HepG2 (cell line): ENCODE measurements at places on chromosomes 4 and X. TPM values are rescaled to one million over a fixed set of nuclear protein-coding genes. Genes with fewer than 3 reads are reported as not detected.
A peak's percentile ranks its signal among the peaks of the same experiment; 100 is the strongest.

DNA sequence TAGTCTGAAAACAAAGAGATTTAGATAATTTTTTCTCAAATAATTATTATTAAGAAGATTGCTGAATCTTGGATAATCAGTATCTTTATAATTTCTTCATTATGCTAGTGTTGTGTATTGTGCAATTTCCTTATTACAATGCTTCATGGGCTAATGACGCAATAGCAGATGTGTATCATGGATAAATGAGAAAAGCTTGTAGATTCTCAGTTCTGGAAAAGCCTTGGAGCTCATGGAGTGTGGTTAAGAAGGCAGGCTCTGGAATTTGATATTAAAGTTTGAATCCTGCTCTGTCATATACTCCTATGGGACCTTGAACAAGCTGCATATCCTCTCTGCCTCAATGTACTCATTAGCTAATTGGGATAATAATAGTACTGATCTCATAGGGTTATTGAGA, 18.9 kb upstream of the CXCL8 start:
- no peaks in the 10 kb centered on the region for H3K4me1 ChIP-seq
- no peak overlapping the region for H3K4me3 ChIP-seq
- no peak for DNase-seq
- no peak overlapping the region for H3K27ac ChIP-seq
- no peaks in the 10 kb centered on the region for H3K36me3 ChIP-seq

- no peak for DNase-seq
- H3K4me1 ChIP-seq = no peaks in the 10 kb centered on the region
- no peaks in the 10 kb centered on the region for H3K36me3 ChIP-seq
- no peak overlapping the region for H3K27ac ChIP-seq
- H3K27me3 ChIP-seq = no peaks in the 10 kb centered on the region
Observed at GRCh38 chrX:30561191-30561590, 16.4 kb downstream of the TASL start.

GRCh38 chr4:11252149-11252548, 176.5 kb downstream of the HS3ST1 start:
- H3K27ac ChIP-seq = no peak overlapping the region
- no peak overlapping the region for H3K4me3 ChIP-seq
- no peak for DNase-seq
- 0 out of 2 replicates have a peak, but pooled peaks cover 6% of the 10 kb centered on the region for H3K4me1 ChIP-seq
- no peaks in the 10 kb centered on the region for H3K36me3 ChIP-seq
- no peaks in the 10 kb centered on the region for H3K27me3 ChIP-seq

DNA sequence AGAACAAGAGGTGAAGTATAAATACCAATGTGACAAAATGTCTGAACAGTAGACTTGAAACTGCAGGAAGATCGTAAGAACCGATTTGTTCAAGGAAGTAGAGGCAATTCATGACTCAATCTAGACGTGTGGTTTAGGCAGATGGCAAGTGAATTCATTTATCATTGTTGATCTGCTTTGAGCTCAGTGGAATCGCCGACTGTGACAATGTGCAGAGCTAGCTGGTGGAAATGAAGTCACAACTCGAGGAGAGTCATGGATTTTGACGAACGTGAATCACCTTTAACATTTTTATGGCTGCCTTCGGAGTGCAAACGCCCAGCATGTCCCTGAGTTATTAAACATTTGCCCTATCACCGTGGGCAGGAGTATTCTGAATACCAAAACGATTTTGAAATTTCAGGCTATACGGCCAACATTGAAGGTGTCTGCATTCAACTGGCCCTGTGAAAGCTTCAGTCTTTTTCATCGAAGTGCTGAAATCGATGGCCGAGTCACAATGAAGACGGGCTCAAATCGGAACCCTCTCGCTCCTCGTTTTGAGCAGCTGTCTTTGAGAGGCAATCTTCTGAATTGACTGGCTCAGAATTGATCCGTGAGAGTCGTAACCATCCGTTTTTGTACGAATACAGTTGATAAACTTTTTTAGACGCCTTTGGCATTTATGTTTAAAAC, 689 bp upstream of the OGT start:
- no peaks in the 10 kb centered on the region; the same call in 2 of the 3 replicates for H3K27me3 ChIP-seq
- peak overlapping the region; percentile 55 for H3K27ac ChIP-seq
- peak overlapping the region; percentile 83 for H3K4me3 ChIP-seq
- peaks cover 19% of the 10 kb centered on the region for H3K4me1 ChIP-seq
- H3K36me3 ChIP-seq = no peaks in the 10 kb centered on the region

- DNase-seq = no peak
- no peak overlapping the region for H3K27ac ChIP-seq
- no peak overlapping the region for H3K4me3 ChIP-seq
- H3K27me3 ChIP-seq = no peaks in the 10 kb centered on the region
Observed at GRCh38 chr4:182835006-182835740, 82.0 kb downstream of the DCTD start.

DNA sequence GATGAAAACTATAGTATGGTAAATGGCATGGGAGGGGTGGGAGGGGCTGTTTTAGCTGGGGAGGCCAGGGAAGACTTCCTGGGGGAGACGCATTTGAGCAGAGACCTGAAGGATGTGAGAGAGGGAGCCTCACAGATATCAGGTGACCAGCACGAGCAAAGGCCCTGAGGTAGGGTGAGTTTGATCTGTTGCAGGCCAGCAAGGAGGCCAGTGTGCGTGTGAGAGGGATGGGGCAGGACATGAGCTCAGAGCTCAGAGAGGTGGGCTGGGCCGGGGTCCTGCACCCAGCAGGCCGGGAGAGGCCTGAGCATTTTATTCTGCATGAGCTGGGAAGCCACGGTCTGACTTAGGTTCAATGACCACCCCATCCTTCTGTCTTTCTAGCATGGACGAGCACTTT, 80.0 kb downstream of the PPP2R2C start:
- peaks cover 3% of the 10 kb centered on the region for H3K27me3 ChIP-seq
- DNase-seq = no peak
- H3K4me3 ChIP-seq = no peak overlapping the region
- no peak overlapping the region for H3K27ac ChIP-seq
- H3K36me3 ChIP-seq = no peaks in the 10 kb centered on the region
- peaks cover 8% of the 10 kb centered on the region for H3K4me1 ChIP-seq

GRCh38 chr4:113384600-113384999, 335.1 kb downstream of the ANK2 start:
- no peaks in the 10 kb centered on the region for H3K4me1 ChIP-seq
- H3K27ac ChIP-seq = no peak overlapping the region
- no peak overlapping the region for H3K4me3 ChIP-seq
- no peak for DNase-seq

DNA sequence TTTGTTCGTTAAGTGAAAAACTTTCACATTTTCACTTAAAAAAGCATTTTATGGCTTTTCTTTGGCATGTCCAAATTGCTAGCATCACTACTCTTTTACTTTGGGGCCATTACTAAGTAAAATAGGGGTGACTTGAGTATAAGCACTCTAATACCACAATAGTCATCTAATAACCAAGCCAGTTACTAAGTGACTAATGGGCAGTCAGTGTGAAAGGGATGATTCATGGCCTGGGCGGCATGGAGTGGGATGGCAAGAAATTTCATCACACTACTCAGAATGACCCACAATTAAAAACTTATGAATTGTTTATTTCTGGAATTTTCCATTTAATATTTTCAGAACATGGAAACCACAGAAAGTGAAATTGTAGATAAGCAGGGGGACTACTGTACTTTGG, 60.9 kb downstream of the BMP15 start:
- no peaks in the 10 kb centered on the region for H3K4me1 ChIP-seq
- DNase-seq = no peak
- H3K27ac ChIP-seq = no peak overlapping the region
- H3K4me3 ChIP-seq = no peak overlapping the region

GRCh38 chr4:81790477-81790876, 318.8 kb upstream of the RASGEF1B start:
- no peak overlapping the region for H3K4me3 ChIP-seq
- H3K4me1 ChIP-seq = no peaks in the 10 kb centered on the region
- H3K27ac ChIP-seq = no peak overlapping the region
- H3K36me3 ChIP-seq = no peaks in the 10 kb centered on the region

- no peak for DNase-seq
- peaks cover 49% of the 10 kb centered on the region for H3K36me3 ChIP-seq
- H3K4me1 ChIP-seq = no peaks in the 10 kb centered on the region
Observed at GRCh38 chrX:18927558-18927957, 56.4 kb downstream of the PHKA2 start.

Gene ZNF182
- 4.5 and 4.8 TPM in 2 replicates for total RNA-seq
